ENCODE measurements at places on chromosomes 1 and 21. TPM values are rescaled to one million over a fixed set of nuclear protein-coding genes. Genes with fewer than 3 reads are reported as not detected.

GRCh38 chr21:34498623-34499022 is 13.4 kb downstream of the KCNE1 start:
- DNase-seq = no peak
- H3K36me3 ChIP-seq = no peaks in the 10 kb centered on the region
- no peaks in the 10 kb centered on the region for H3K4me1 ChIP-seq
- no peak overlapping the region for H3K4me3 ChIP-seq

- DNase-seq = no peak
- H3K27ac ChIP-seq = no peak overlapping the region
- no peak overlapping the region for H3K4me3 ChIP-seq
- peaks cover 32% of the 10 kb centered on the region for H3K4me1 ChIP-seq
Measured at GRCh38 chr1:61088163-61088974, 6.0 kb downstream of the NFIA start.

GRCh38 chr1:55167224-55167871 is 47.8 kb downstream of the USP24 start:
- H3K4me3 ChIP-seq = no peak overlapping the region
- peaks cover 13% of the 10 kb centered on the region for H3K36me3 ChIP-seq
- no peak for DNase-seq
- no peaks in the 10 kb centered on the region for H3K27me3 ChIP-seq

GRCh38 chr1:24009406-24009805 is 29.3 kb upstream of the SRSF10 start:
- peak overlapping the region; percentile 29 for H3K4me3 ChIP-seq
- H3K27me3 ChIP-seq = no peaks in the 10 kb centered on the region
- H3K27ac ChIP-seq = peak overlapping the region; percentile 25
- peaks cover 35% of the 10 kb centered on the region for H3K4me1 ChIP-seq

GRCh38 chr1:115089420-115090185 is at the start of gene TSPAN2:
TSPAN2 (minus strand) TSS chr1:115089503; CDS start chr1:115089432, 71 bp downstream.
- H3K36me3 ChIP-seq = peaks cover 19% of the 10 kb centered on the region
- no peaks in the 10 kb centered on the region for H3K27me3 ChIP-seq
- peaks cover 12% of the 10 kb centered on the region for H3K4me1 ChIP-seq
- H3K27ac ChIP-seq = peak within 1 kb of the TSS; percentile 66
- peak within 1 kb of the TSS; percentile 76 for H3K4me3 ChIP-seq

DNA sequence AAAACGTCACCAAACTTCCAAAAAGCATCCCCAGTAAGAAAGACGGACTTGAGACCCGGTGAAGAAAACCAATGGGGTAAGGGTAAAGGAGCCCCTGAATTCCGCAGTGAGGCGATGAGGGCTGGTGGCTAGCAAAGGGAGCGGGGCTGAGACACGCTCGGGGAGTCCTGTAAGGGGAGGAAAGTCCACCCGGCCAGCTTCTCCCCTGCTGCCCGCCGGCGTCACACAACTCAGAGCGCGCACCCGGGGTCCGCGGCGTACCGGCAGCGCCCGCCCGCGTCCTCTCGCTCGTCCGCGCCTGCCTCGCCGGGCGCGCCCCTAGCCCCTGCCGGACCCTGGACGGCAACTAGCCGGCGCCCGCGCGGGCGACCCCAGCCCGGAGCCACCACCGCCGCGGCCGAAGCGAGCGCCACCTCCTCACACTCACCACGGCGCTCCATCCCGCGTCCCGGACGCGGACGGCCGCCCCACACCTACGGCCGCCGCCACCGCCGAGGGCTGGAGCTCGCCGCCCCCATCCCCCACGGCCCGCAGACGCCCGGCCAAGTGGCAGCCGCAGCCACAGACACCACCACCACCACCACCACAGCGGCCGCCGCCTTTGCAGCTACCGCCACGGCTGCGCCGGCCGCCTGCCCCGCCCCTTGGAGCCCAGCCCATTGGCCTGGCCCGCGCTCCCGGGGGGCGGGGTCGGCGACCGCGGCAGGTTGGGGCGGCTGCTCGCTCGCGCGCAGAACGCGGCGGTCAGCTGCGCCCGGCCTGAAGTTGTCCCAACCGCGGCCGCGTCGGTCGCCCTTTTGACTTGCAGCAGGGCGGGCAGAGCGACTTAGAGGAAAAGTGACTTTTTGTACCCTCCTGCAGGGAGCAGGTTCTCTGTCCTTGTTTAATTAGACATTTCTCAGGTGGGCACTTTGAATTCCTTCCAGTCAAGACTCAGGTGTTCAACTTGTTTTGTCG is 10.0 kb upstream of the ARHGAP29 start:
- H3K27me3 ChIP-seq = no peaks in the 10 kb centered on the region
- peaks cover 44% of the 10 kb centered on the region for H3K4me1 ChIP-seq
- H3K4me3 ChIP-seq = peak overlapping the region; percentile 88
- DNase-seq = peak; percentile 95
- peak overlapping the region; percentile 78 for H3K27ac ChIP-seq

GRCh38 chr21:42755766-42756579 is 102.6 kb downstream of the PDE9A start:
- no peaks in the 10 kb centered on the region for H3K4me1 ChIP-seq
- DNase-seq = no peak
- no peaks in the 10 kb centered on the region for H3K27me3 ChIP-seq
- no peak overlapping the region for H3K27ac ChIP-seq
- H3K36me3 ChIP-seq = peaks cover 6% of the 10 kb centered on the region

DNA sequence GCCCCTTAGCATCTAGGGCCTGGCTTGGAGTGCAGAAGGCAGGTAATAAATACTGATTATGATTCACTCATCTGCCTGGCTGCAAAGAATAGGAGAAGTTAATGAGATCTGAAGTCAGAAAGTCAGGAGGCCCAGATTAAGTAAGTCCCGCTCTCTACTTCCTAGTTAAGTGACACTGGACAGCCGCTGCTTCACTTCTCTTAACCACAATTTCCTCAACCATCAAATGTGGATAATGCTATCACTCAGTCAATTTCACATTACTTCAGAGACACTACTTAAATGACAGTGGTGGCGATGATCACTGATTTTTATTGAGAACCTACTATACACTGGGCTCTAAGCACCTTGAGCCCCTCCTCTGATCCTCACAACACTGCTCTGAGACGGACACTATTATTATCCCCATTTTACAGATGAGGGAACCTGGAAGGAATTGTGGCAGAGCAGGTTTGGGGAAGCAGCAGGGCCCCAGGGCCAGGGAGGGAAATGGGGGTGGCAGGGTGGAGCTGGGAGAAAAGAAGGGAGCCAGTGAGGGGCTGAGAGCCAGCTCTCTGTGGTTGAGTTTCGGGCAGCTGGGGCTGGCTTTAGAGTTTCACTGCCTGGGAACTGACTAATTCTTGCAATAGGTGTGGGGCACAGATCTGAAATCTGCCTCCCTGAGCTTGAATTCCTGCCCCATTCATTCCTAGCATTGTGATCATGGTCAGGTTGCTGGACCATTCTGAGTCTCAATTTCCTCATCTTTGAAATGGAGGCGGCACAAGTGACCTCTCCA is 2.4 kb upstream of the E2F2 start:
- peaks cover 18% of the 10 kb centered on the region for H3K36me3 ChIP-seq
- DNase-seq = no peak

GRCh38 chr1:40919475-40920011 is 57.4 kb upstream of the CITED4 start:
- peak overlapping the region; percentile 91 for H3K27ac ChIP-seq
- peaks cover 62% of the 10 kb centered on the region for H3K4me1 ChIP-seq
- no peaks in the 10 kb centered on the region for H3K27me3 ChIP-seq
- peaks cover 20% of the 10 kb centered on the region for H3K36me3 ChIP-seq
- peak; percentile 95 for DNase-seq

GRCh38 chr1:159746666-159747065 is 32.3 kb upstream of the CRP start:
- H3K4me3 ChIP-seq = no peak overlapping the region
- no peaks in the 10 kb centered on the region for H3K36me3 ChIP-seq
- peaks cover 1% of the 10 kb centered on the region for H3K4me1 ChIP-seq
- no peaks in the 10 kb centered on the region for H3K27me3 ChIP-seq

GRCh38 chr1:52676249-52676903 is 21.8 kb downstream of the COA7 start:
- H3K4me3 ChIP-seq = no peak overlapping the region
- H3K36me3 ChIP-seq = peaks cover 7% of the 10 kb centered on the region
- no peaks in the 10 kb centered on the region for H3K27me3 ChIP-seq
- H3K4me1 ChIP-seq = peaks cover 23% of the 10 kb centered on the region
- DNase-seq = no peak
- no peak overlapping the region for H3K27ac ChIP-seq

GRCh38 chr21:34892209-34892608 is 156.9 kb downstream of the RUNX1 start:
- peaks cover 40% of the 10 kb centered on the region for H3K36me3 ChIP-seq
- no peaks in the 10 kb centered on the region for H3K4me1 ChIP-seq
- DNase-seq = no peak
- no peak overlapping the region for H3K27ac ChIP-seq
- no peak overlapping the region for H3K4me3 ChIP-seq
- H3K27me3 ChIP-seq = no peaks in the 10 kb centered on the region

GRCh38 chr1:32997381-32997891 is 32.8 kb upstream of the RNF19B start:
- H3K27ac ChIP-seq = no peak overlapping the region
- no peak overlapping the region for H3K4me3 ChIP-seq
- DNase-seq = no peak
- H3K4me1 ChIP-seq = peaks cover 15% of the 10 kb centered on the region
- H3K27me3 ChIP-seq = no peaks in the 10 kb centered on the region

- no peaks in the 10 kb centered on the region for H3K4me1 ChIP-seq
- no peaks in the 10 kb centered on the region for H3K27me3 ChIP-seq
- DNase-seq = no peak
- no peaks in the 10 kb centered on the region for H3K36me3 ChIP-seq
- no peak overlapping the region for H3K27ac ChIP-seq
- H3K4me3 ChIP-seq = no peak overlapping the region
Measured at GRCh38 chr1:119097380-119097779, 43.1 kb downstream of the WARS2 start.

GRCh38 chr1:6392809-6393399 is 663 bp downstream of the ACOT7 start:
- H3K27me3 ChIP-seq = peaks cover 6% of the 10 kb centered on the region
- H3K27ac ChIP-seq = no peak overlapping the region
- no peaks in the 10 kb centered on the region for H3K4me1 ChIP-seq
- peaks cover 23% of the 10 kb centered on the region for H3K36me3 ChIP-seq

DNA sequence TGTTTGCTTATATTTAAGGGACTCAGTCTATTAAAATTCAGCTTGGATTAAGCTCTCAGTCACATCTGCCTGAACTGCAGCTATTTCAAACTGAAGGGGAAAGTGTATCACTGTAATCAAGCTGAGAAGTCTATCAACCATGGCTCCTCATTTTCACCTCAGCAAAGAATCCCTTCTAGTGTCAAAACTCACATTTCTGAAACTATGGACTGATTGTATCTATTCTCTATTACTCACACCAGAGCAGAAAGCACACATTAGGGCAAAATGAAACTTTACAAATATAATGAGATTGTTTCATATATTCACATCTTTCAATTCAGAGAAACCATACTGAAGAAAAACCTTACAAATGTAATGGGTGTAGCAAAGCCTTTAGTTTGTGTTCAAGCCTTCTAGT is 14.6 kb upstream of the C1orf146 start:
- H3K27ac ChIP-seq = no peak overlapping the region
- no peaks in the 10 kb centered on the region for H3K36me3 ChIP-seq
- DNase-seq = no peak
- no peak overlapping the region for H3K4me3 ChIP-seq
- no peaks in the 10 kb centered on the region for H3K27me3 ChIP-seq
- H3K4me1 ChIP-seq = no peaks in the 10 kb centered on the region

DNA sequence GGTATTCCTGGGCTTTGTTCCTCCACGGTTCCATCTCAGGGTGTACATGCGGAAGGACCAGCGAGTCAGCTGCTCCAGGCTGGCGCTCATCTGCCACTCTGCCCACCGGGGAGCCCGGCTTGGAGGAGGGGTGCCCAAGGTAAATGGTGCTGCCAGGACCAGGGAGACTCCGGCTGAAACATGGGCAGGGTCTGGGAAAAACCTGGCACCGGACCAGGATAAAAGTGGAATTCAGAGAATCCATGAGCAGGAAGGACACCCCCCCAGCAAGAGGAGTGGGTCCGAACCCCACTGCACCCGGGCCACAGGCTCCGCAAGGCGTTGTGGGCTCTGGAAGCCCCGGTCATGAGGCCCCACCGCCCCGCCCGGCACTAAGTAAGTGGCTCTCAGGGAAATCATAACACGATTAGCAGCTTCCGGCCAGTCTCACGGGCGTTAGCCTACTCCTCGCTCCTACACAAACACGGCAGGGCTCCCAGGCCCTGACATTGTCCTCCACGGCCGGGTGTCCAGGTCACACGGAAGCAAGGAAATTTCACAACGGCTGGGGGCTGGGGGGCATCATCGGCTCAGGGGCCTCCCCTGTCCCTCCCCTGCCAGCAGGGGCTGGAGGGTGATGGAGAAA is 21.1 kb downstream of the MEGF6 start:
- peaks cover 15% of the 10 kb centered on the region for H3K36me3 ChIP-seq
- H3K27ac ChIP-seq = no peak overlapping the region
- no peaks in the 10 kb centered on the region for H3K27me3 ChIP-seq
- no peak for DNase-seq
- peaks cover 15% of the 10 kb centered on the region for H3K4me1 ChIP-seq

TP73 gene
- total RNA-seq = 0.54 TPM

RNF186 gene
- total RNA-seq = not detected

TFF3 gene
- not detected for total RNA-seq

DMBX1 gene
- 0.88 TPM for total RNA-seq

TEX38 gene
- not detected for total RNA-seq

NUP133 gene
- 50.9 TPM for total RNA-seq

NR1I3 gene
- not detected for total RNA-seq

ZNF683 gene
- not detected for total RNA-seq

C1orf185 gene
- total RNA-seq = not detected

NPR1 gene
- total RNA-seq = not detected

C1QC gene
- total RNA-seq = not detected

All from Calu3 (cell line).